ENCODE measurements at places on chromosomes 3 and 15. TPM values are rescaled to one million over a fixed set of nuclear protein-coding genes. Genes with fewer than 3 reads are reported as not detected.
A peak's percentile ranks its signal among the peaks of the same experiment; 100 is the strongest.

DNA sequence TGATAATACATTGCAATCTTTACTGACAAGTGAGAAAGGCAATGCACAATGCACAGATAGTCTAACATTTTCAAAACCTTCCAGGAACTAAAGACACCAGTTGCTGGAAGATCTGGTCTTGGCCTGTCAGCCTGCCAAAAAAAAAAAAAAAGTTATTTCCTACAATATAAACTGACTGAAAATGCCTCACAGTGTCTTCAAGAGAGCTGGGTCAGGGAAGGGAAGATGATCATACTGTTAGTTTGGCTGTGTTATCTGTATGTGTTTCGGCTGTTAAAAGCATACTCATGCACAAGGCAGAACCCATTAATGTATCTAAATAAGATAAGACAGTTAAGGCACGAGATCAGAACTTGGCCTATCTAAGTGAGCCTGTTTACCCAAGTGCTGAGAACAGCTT is 673.4 kb downstream of the MECOM start:
- no peak for DNase-seq

- no peak for DNase-seq
Measured at GRCh38 chr15:64386291-64386690, 1.3 kb upstream of the TRIP4 start.

DNA sequence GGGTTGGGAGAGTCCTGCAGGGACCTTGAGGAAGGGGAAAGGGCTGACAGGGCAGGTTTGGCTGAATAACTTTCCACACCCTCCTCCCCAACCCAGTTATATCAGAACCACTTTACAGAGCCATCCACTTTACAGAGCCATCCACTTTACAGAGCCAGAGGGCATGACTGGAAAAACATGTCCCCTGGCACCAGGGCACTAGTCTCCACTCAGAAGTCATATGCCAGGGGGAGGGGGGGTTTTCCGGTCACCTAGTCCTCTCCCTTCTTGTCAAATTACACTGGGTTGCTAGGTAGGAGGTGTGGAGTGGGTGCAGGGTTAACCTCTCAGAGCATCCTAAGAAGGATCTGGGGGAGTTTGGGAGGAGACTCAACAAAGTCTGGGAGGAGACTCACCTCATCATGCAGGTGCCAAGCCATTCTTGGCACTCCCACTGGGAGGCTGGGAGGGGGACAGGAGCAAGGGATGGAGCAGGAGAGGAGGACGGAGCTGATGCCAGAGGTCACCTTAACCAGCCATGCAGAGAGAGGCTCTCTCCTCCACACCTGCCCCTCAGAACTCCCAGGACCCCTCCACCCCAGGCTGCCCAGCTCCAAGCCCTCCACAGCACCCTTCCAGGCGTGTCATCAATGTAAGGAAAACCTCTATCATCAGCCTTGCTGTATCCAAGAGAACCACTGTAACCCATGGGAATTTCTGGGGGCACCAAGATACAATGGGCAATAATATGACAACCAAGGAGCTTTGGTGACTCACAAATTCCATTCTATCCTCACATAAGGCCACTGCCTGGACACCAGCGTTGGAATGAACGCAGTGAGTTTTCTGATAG is 1.7 kb downstream of the LRRC2 start:
- DNase-seq: no peak

GRCh38 chr3:174191380-174191779 is 667.8 kb upstream of the NAALADL2 start:
- no peak for DNase-seq

GRCh38 chr3:111252779-111253178 is 181.2 kb downstream of the NECTIN3 start:
- DNase-seq: peak; percentile 57

DNA sequence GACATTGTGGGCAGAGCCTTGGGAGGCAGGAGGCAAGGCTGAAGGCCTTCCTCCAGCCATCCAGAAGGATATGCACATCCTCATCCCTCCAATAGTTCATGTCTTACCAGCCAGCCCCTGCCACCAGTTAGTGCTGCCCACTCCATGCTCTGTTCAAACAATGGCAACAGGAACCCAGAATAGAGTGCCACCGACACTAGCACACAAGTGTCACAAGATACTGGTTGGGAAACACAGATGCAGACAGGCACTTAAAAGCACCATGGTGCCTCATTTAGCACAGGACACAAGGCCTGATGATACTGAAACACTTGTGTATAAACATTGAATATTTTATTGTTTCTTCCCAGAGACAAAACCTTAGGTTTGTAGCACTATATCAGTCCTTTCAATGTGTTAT is 56.5 kb upstream of the MYO5C start:
- DNase-seq: no peak

- peak; percentile 2 for DNase-seq
Measured at GRCh38 chr3:43076857-43077256, 29.0 kb downstream of the POMGNT2 start.

- no peak for DNase-seq
Measured at GRCh38 chr3:142608631-142609030, 12.4 kb downstream of the PLS1 start.

GRCh38 chr15:31970007-31970406 is 60.3 kb upstream of the CHRNA7 start:
- no peak for DNase-seq

DNA sequence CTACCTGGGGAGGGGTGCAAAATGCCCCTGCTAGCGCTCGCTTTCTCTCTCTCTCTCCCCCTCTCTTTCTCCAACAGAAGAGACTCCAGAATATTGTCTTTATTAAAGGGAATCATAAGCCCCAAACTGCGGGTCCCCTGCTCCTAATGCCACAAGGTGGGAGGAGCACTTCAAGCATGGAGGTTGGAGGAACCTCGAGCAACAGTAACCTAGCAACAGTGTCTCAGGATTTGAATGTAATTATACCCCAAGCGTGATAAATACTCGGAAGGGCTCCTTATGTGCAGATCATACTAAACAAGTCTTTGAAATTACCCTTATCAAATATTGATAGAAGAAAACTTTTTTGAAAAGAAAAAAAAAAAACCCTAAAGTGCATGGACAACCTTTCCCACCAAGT is 582.2 kb upstream of the PPP2R3A start:
- no peak for DNase-seq

- no peak for DNase-seq
Measured at GRCh38 chr3:85851071-85851470, 892.3 kb downstream of the CADM2 start.

DNA sequence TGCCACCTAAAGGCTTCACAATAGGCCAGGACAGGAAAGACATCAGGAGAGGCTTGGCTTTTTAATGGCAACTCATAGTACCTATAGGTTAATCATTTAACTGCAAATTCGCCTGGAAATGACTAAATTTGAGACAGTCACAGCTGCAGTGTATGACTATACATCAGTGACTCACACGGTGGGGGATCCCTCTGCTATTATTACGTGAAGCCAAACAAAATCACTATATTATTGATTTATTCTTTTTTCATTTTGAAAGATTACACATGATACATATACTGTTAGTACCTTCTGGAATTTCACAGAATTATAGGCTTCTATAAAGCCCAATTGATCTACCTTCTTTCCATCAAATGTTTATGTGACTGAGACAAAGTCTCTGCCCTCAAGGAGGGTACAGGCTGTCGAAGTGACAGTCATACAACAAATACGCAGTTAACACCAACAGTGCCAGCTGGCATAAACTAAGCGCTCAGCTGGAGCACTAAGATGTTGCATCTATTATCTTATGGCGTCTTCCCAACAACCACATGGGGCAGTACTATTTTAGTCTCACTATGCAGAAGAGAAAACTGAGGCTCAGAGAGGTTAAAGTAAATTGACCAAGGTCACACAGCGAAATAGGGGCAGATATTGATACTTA is 82.0 kb upstream of the LMOD3 start:
- DNase-seq: peak; percentile 84

- no peak for DNase-seq
Measured at GRCh38 chr3:31035681-31036080, 141.2 kb upstream of the GADL1 start.

DNA sequence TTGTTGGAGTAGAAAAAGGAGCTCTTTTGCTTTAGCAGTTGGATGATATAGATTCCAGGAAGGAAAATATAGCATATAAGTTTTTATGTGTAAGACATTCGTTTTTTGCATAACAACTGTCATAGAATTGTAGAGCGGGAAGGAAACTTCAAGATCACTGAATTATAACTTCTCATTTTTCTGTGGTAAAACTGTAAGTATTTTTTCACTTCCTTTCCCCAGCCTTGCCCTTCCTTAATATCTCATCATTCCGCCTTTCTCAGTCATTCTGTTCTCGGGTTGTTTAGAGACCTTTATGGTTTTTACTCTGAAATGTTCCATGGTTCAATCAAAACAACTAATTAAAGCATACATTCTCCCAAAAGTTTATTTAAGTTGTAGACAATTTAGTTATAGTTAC is 1.1 kb downstream of the EAF2 start:
- no peak for DNase-seq

- DNase-seq: peak; percentile 62
Measured at GRCh38 chr15:64731012-64731804, 44.2 kb downstream of the RBPMS2 start.

DNA sequence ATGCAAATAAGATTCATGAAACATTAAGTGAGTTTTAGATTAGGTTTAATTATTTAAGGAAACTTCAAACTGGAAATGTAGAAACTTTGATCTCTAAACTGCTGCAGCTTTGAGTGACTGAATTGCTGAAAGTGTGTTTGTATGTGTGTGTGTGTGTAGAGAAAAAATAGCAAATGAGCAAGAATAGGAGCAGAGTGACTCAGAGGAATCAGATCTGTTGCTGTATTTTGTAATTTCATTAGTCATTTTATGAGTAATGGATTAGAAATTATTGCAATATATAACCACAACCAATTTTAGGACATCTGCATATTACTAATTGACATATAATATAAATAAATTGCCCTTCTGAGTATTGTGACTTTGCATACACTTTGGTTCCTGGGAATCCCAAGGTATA is 52.8 kb upstream of the SLC9A9 start:
- DNase-seq: peak; percentile 75

DNA sequence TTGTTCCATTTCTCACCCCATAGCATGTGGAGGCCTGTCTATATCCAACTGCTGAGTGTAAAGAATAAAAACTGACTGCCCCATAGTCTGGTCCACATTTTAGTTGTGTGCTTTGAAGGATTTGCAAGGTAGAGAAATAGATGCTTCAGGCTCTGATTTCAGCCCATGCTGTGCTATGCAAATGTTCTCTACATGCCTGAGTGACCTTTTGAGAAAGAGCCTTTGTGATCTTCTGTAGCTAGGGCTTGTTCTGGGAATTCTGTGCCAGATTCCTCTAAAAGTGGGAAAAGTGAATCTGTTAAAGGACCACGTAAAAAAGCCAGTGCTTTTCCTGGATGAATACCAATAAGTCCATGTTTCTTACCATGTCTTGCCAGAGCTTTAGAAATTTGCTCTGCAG is 5.2 kb downstream of the KCTD6 start:
- peak; percentile 82 for DNase-seq

DNA sequence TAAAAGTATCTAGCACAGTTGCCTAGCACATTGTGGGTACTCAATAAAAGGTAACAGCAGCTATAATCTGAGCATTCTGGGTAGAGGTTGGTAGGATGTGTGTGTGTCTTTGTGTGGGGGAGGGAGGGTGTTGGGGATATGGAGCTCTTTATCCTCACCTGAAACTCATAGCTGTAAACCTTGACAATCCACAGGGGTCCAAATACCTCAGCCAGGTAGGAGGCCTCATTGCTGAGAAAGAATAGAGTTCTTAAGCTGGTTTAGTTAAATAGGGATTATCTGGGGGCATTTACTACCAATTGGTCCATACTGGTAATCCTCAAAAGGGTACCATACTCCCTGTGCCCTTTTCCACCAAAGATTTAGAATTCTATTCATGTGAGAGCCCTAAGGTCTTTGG is 3.9 kb downstream of the SERF2 start:
- no peak for DNase-seq

DNA sequence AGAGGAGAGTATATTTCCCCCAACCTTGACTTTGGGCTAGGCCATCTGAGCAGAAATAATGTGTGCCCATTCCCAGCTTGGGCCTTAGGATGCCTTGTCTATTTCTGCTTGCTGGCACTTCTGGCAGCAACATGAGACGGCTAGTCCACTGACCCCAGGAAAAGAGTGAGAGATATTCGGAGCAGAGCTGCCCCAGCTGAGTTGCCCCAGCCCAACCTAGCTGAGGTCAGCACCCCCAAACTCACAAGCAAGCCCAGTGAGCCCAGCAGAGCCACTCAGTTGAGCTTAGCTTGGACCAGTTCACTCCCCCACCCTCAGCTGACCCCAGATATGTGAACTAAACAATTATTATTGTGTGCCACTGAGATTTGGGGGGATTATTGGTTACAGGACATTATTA is 20.2 kb downstream of the ITGA11 start:
- DNase-seq: no peak

GRCh38 chr3:48273594-48274211 is 32.8 kb downstream of the ZNF589 start:
- DNase-seq: peak; percentile 64

- peak; percentile 43 for DNase-seq
Measured at GRCh38 chr3:48268381-48268935, 27.6 kb downstream of the ZNF589 start.

DNA sequence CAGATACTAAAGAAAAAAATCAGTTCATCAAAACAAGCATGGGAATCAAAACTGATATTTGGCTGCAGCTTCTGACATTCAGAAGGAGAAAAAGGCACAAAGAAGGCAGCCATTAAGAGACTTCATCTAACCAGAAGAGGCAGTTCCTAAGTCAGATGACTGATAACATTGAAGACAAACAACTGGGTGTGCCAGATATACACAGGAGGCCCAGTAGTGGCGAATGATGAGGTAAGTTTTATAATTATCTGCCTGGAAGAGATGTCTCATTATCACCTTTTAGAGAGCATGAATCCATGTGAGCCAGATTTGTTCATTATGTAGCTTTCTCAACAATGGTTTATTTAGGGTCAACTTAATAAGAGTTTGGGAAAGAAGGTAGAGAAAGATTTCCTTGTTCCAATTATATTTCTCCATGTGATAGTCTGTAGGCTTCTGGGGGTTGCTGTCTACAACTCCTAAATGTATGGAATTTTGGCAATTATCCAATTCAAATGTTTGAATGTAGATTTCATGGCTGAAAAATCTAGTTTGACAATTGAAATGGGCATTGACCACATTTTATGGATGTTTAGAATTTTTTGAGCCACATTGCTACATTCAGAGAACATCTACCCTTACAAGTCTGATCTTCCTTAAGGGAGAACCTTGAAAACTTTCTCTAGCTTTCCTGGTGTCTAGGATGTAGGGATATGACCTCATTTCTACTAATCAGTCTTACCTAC is 50.4 kb upstream of the RASGRF1 start:
- no peak for DNase-seq

- peak; percentile 88 for DNase-seq
Measured at GRCh38 chr3:50251220-50251619, 15.2 kb downstream of the GNAI2 start.

GRM7 gene
- total RNA-seq: not detected

CEMIP gene
- total RNA-seq: 0.52 TPM

PIGZ gene
- total RNA-seq: 3.1 TPM

SEMA6D gene
- total RNA-seq: 7.1 TPM

SRGAP3 gene
- total RNA-seq: 5.4 TPM

FGD5 gene
- 0.30 TPM for total RNA-seq

UBAP1L gene
- under 0.01 TPM for total RNA-seq

ZNF774 gene
- 2.4 TPM for total RNA-seq

NR2E3 gene
- 0.45 TPM for total RNA-seq

LRRC2 gene
- 0.17 TPM for total RNA-seq
